Glutamatergic neuron (in vitro differentiated cells): ENCODE measurements at places on chromosomes 11 and 22. TPM values are rescaled to one million over a fixed set of nuclear protein-coding genes. Genes with fewer than 3 reads are reported as not detected.

DNA sequence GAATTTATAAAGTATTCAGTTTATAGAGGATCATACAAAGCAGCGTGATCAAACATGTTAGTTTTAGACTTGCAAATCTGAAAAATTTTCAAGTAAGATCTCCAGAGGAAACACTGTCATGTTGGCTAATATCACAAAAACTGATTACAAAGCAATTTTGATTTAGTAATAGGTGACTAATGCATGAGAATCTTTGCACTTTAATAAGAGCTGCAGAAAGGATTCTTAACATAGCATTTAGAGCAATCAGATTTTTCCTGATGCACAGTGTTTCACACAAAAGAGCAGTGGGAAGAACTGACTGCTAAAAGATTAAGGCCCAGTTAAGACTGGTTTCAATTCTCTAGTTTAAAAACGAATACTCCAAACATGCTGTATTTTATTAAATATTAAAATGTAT is 321.2 kb downstream of the GUCY1A2 start:
- no peak for DNase-seq

- no peak for DNase-seq
Measured at GRCh38 chr11:36583667-36584066, 10.6 kb upstream of the IFTAP start.

GRCh38 chr11:112783945-112784322 is 177.3 kb upstream of the NCAM1 start:
- no peak for DNase-seq

GRCh38 chr11:12286606-12287005 is 90.8 kb upstream of the PARVA start:
- DNase-seq: no peak

The BTG4 gene
- not detected for total RNA-seq

The OR51I1 gene
- total RNA-seq: not detected

GRCh38 chr11:121534131-121535093 is 81.6 kb upstream of the SORL1-AS1 start:
- DNase-seq: peak; percentile 26

DNA sequence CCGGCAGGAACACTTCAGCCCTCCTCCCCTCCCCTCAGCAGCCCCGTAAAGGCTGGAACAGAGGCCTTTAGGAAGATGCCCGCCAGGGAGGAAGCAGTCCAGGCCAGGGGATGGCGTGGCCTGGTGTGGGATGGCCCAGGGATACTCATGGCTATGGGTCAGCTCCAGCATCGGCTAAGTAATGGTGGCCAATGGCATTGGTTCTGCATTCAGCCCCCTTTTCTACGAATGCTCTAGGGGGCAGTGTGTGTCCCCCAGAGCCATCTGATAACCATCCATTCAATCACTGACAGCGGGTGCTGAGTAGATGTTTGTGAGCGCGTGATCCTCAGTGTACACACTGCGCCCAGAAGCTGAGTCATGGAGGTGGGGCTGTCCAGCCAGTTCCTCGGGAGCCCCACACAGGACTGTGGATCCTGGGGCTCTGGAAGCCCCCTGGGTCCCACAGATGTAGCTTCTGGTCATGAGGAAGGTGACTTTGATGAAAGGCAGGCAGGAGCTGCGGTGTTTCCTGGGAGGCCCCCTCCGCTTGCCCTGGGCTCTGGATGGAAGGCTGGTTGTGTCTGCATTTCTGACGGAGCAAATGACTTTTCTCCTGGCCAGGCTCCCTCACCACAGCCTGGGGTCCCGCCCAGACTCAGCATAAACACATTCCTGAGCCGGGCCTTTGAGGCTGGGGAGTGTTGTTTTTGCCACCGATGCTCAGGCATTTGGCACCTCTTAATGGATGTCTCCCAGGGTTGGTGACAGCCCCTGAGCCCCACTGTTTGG is 46.5 kb downstream of the FBLN1 start:
- no peak for DNase-seq

DNA sequence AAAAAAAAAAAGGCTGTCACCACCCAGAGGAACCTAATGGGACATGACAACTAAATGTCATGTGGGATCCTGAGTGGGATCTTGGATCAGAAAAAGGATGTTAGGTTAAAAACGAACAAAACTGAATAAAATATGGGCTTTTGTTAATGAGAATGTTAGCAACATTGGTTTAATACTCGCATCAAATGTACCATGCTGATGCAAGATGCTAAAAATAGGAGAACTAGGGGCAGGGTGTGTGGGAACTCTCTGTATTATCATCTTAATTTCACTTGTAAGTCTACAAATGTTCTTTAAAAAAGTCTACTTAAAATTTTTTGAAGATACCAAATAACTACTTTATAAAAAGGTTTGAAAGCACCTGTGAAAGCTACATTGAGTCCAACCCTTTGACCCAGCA is 88.8 kb upstream of the PRR5 start:
- no peak for DNase-seq

DNA sequence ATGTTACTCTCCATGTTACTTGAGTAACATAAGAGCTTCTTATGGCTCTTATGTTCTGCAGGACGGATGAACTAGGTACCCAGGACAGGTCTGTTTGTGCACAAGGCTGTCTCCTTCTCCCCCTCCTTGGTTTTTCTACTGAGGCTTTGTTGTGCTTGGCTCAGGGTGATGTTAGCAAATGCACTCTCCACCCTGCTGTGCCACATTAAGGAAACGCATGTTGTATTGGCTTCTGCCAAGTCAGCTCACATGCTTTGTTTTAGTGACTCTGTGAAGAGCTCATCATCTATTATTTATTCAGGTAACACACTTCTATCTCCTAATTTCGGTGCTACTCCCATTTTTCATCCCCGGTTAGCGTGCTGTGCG is 108.3 kb downstream of the PTPRJ start:
- DNase-seq: no peak

- DNase-seq: no peak
Measured at GRCh38 chr22:47423861-47424820, 661.7 kb downstream of the TBC1D22A start.

DNA sequence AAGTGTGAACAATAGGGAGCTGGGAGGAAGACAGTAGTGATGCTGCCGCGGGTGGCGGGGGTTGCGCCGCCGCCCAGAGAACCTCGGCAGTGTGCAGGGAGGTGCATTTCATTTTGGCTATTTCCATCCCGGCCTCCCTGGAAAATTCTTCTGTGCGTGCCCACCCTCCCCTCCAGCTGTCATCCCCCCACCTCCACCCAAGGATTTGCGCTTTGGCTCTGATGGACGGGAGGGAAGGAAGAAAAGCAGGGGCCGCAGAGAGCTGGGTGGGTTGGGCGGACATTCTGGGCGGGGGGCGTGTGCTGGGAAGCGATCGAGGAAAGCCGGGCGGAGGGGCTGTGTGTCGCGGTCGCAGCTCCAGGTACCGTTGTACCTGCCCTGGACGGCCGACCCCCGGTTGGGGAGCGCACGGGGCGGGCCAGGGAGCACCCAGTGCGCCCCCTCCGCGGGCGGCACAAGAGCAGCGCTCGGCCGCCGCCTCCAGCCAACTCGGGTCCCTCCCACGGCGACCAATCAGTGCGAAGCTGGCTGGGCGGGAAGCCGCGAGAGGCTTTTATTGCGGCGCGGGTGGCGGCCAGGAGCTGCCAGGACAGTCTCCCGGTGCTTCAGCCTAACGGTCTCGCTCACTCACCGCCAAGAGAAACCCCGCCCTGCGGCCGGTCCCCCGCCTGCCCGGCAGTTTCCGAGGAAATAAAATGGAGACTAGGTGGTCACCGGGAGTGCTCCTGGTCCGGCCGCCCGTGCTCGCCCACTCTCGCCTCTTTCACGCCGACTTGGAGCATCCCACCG is 1.6 kb downstream of the NCAM1 start:
- DNase-seq: peak; percentile 88

DNA sequence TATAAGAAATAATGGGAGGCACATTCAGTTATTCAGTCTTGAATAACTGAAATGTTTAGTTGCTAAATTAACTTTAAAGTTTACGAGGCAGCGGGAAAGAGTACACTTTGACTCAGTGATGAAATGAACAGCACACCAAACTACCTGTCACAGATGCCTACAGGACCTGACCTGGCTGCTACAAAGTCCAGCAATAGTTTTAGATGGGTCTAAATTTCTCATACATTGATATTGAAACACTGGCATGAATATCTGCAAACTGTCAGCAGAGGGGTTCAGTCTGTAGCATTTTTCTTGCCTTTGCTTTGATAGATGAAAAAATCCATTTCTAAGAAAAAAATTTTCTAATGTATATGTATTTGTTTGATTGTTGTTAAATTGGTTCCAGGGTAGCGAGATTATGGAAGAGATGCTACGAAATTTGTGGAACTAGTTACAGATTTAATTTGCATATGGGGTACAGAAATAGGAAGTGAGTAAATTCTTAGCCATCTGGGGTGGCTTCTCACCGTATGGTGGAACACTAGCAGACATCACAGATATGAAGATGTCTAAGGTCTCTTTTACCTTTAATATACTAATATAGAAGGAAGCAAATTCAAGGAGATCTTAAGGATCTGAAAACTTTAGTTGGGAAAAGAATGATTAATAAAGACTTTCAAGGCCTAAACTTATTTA is 20.8 kb upstream of the GAB2 start:
- DNase-seq: no peak

The IGSF22 gene
- total RNA-seq: 1.1 TPM

- no peak for DNase-seq
Measured at GRCh38 chr11:9099617-9100016, 8.2 kb upstream of the SCUBE2 start.

- no peak for DNase-seq
Measured at GRCh38 chr11:3203221-3204043, 15.2 kb downstream of the MRGPRG start.

The HBD gene
- total RNA-seq: not detected

- no peak for DNase-seq
Measured at GRCh38 chr11:77035039-77035438, 841 bp downstream of the B3GNT6 start.

- DNase-seq: no peak
Measured at GRCh38 chr11:31301549-31302510, 67.7 kb downstream of the DCDC1 start.

- DNase-seq: peak; percentile 94
Measured at GRCh38 chr11:73376160-73376802, at the start of gene RELT. TSS of gene RELT (plus strand) at chr11:73376399. CDS start at chr11:73389137, 12,738 bp downstream.

DNA sequence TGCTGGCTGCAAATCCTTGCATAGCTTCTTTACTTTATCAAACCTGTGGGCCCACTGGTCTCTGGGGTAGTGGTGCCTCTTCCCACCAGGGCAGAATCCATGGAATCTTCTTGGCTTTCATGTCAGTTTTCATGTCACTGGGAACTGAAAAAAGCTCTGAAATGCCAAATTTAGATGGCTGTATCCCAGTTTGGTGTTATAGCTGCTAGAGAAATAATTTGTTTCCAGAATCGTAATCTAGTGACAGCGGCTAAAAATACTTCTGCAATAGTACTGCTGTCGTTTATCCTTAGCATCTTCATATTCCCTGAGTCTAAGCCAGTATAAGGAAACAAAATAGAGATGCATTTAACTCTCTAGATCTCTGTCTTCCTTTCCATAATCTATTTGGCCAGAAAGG is 983.4 kb upstream of the FAT3 start:
- DNase-seq: no peak

DNA sequence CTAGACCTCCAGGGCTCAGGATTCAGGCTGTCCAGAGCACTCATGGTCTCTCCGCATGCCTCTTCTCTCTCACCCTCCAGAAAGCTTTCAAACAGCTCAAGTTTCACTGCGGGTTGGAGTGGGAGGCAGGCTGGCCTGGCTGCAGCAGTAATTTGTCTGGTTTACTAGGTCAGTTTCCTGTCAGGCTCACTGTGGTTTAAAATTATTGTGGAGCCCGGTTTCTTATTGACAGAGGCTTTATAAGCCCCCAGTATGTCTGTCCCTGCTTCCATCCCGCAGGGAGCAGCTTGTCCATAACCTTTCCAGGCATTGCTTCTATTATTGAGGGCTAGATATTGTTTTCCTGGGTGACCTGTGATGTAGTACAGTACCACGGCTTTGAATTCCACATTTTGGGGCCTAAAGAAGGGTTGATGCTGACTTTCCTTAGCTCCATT is 235.3 kb upstream of the SORL1-AS1 start:
- DNase-seq: no peak

The GAB2 gene
- 87.9 TPM for total RNA-seq

The OSM gene
- not detected for total RNA-seq

DNA sequence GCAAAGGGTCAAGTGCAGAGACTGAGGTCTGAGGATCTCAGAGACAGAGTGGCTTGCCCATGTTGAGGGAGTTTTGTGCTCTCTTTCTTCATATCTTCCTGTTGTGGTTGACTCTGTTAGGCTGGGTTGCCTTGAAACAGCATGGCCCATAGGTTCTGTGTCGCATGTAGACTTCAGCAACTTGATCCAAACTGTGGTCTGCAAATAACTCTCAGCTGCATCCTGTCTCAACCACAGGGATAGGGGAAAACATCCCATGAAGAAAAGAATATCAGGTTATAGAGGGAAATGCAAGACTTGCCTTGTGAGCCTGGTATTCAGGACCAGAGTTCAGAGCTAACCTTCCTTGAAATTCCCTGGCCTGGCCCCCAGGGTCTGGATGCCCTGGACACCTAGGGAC is 69.4 kb downstream of the FLI1 start:
- no peak for DNase-seq

DNA sequence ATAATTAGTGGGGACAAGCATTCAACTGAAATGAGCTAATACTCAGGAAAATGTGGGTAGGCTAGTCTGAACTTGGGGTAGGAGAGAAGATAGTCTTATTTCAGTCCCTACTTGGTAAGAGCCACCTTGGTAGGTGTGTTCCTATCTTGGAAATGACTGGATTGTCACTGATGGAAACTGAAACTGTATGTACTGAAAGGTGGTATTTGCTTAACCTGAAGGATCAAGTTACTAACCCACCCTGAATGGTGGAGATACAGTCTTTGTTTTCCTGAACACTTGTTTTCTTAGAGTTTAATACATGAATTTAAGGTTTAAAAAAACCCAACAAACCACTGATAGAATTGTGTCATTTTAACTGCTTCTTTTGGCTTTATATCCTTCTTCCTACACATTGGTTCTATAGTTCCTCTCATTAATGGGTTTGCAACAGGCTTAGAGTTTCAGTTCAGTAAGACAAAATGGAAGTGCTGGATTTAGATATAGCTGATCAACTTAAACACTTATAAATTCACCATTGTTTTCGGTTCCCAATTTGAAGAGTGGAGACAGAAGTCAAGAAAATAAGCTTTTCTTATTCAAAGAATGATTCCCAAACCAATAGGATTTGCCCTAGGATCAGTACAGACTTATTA is 4.2 kb downstream of the FAR1 start:
- DNase-seq: no peak

- no peak for DNase-seq
Measured at GRCh38 chr11:101509922-101510321, 73.9 kb downstream of the TRPC6 start.

DNA sequence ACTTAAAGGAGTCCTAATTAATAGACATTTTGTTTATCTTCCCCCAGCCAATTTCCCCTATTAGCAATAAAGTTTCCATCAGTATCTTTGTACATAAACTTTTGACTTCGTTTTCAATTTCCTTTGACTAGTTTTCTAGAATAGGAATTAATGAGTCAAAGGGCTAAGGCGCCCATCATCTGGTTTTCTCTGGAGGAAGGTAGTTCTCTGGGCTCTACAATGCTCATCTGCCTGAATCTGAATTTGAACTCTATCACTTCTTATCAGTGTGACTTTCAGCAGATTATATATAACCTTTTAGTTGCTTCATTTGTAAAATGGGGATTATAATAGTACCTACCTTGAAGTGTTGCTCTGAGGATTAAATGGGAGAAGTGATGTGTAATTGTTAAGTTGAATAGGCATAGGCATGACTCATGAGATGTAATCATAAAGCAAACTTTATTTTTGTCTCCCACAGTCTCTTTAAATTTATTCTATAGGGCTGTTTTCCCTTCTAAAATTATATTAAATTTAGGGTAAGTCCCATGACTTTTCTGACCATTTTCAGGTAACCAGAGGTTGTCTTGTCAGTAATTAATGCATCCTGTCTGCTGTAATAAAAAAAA is 5.8 kb upstream of the TUB start:
- no peak for DNase-seq

GRCh38 chr11:86576946-86577624 is 95.3 kb downstream of the ME3 start:
- no peak for DNase-seq
